Smooth muscle cell of the pulmonary artery (primary cell): ENCODE measurements at places on chromosomes 6 and 20. TPM values are rescaled to one million over a fixed set of nuclear protein-coding genes. Genes with fewer than 3 reads are reported as not detected.

Gene PLN
- total RNA-seq: 4.9 and 17.5 TPM in 2 replicates

Gene SLC52A3
- not detected in 2 replicates for total RNA-seq

Gene WFDC12
- not detected in 2 replicates for total RNA-seq

Gene ARMH2
- total RNA-seq: not detected in 2 replicates

Gene SDCBP2
- 1.8 and 2.1 TPM in 2 replicates for total RNA-seq

Gene NHSL1
- total RNA-seq: 3.9 and 5.6 TPM in 2 replicates

Gene NFATC2
- 0.26 and 0.30 TPM in 2 replicates for total RNA-seq

Gene NSFL1C
- total RNA-seq: 24.7 and 32.6 TPM in 2 replicates

Gene NKX2-4
- not detected in 2 replicates for total RNA-seq

Gene KIF25
- total RNA-seq: 0.72 TPM in 1 of 2 replicates, not detected in the other

Gene RPN2
- total RNA-seq: 462 and 520 TPM in 2 replicates

Gene SLC13A3
- total RNA-seq: 2.2 and 2.5 TPM in 2 replicates

Gene SSTR4
- 0.07 TPM in 1 of 2 replicates, not detected in the other for total RNA-seq

Gene TBX18
- 7.8 and 45.0 TPM in 2 replicates for total RNA-seq

Gene SIRPD
- total RNA-seq: not detected in 2 replicates

Gene SLC16A10
- not detected in 2 replicates for total RNA-seq

Gene ADTRP
- total RNA-seq: 2.0 and 9.0 TPM in 2 replicates

Gene FAXC
- 0.26 and 0.59 TPM in 2 replicates for total RNA-seq

Gene PTP4A1
- 116 and 131 TPM in 2 replicates for total RNA-seq
